NCI-H2081 treated with DMSO at 0.1 percent for 48 hours (cell line): ENCODE measurements at places on chromosomes 2 and 18.

DNA sequence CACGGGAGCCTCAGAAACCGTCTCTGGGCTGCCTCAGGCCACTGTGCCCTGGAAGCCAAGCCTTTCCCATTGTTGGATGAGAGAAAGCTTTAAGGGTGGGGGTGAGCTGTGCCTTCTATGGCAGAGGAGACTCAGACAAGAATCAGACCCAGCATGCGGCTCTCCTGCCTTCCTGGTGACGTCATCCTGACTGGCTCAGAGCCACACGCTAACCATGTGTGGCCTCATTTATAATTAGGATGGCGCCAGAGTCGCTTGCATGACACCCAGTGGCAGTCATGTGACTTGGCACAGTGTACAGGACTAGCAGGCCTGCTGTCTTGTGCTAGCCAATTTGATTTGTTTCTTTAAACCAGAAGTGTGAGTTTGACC, 99.1 kb downstream of the SH3BP4 start:
- peak; percentile 94 for DNase-seq

- no peak for DNase-seq
These were observed 20.8 kb downstream of the GALNT1 start for GRCh38 chr18:35602193-35602820.

GRCh38 chr18:50578651-50579050, 18.8 kb downstream of the MAPK4 start:
- no peak for DNase-seq

DNA sequence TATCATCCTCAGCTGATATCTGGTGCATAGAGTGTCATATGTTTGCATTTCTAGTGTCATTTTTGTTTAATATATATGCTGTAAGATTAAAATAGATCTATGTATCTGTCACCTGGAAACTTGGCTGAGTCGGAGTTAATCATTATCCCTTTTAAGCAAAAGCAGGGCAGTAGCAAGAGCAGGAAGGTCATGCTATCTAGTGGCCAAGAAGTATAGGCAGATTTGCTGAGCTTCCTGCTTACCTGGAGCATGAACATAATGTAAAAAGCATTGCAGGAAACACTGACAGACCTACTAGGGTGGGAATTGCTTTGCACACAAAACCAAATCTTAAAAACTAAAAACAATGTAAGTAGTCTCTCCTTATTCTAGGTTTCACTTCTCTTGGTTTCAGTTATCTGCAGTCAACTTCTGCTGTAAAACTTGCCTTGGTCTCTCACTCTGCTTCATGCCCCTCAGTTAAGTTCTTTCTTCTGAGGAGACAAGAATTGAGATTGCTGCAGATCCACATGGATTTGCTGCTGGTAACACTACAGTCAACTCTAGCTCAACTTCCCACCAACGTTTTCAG, 295.3 kb downstream of the CDH7 start:
- DNase-seq: no peak

DNA sequence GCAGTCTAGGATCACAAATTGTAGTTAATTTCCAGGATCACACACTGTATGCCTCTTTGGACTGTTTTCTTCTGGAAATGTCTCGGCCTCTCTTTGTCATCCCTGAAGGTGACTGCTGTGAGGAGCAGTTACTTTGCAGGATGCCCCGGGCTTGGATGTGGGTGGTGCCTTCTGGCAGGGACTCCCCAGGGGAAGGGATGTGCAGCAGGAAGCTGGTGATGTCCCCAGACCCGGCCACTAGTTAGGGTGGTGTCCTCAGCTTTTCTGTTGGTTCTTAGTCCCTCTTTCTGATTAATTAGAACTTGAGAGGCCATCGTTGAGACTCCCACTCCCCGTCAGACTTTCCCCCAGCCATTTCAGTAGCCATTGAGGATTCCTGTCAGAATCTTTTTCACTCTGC, 286.6 kb upstream of the HDAC4 start:
- DNase-seq: no peak

DNA sequence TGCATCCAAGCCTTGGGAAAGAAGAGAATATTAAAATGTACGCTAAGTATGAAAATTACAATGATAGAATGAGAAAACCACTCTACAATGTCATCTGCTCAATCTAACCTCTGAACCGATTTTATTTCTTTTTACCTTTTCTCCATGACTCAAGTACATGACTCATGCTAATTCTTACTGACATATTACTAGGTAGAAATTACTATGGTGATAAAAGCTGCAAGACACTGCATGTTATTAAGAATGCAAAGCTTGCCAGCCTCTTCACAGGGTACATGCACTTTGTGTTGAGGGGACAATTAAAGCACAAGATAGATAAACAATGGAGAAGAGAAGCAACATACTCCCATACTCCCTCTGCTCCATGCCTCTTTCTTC, 20.7 kb downstream of the SFT2D3 start:
- DNase-seq: no peak

- DNase-seq: no peak
These were observed 99.7 kb upstream of the MGAT4A start for GRCh38 chr2:98830571-98831145.

GRCh38 chr2:25685741-25686140, 12.4 kb upstream of the DTNB start:
- no peak for DNase-seq

DNA sequence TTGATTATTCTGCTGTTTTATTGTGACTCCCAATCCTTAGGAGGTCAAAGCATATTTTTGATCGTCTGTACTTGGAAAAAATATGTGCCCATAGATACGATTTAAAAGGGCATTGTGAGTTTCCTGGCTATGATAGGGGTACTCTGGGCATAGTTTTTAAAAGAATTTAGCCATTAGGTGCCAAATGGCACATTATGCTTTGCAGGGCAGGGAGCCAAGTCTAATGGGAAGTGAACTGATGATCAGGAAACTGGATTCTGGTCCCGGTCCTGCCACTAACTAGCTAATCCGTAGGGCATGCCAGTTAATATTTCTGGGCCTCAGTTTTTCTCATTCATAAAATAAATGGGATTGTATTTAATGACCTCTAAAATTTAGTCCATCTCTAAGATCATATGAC, 189.3 kb downstream of the LTBP1 start:
- no peak for DNase-seq

GRCh38 chr2:23588508-23589201, 203.7 kb downstream of the KLHL29 start:
- no peak for DNase-seq

DNA sequence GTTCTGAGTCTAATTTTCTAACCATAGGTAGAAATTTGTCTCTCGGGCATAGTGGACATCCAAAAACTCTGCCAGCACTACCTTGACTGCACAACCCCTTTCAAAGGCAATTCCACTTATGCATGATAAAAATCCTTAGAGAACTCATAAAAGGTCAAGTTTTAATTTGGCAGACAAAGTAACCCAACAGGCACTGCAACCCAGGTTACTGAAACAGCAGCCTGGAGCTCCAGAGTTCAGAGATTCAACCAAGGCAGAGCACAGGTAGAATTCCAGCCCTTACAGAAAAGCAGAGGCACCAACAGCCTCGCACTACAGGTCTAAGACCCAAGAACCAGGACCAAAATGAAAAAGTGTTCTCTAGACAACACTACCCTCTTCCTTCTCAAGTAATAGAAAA, 1.8 kb downstream of the DTNB start:
- DNase-seq: no peak

DNA sequence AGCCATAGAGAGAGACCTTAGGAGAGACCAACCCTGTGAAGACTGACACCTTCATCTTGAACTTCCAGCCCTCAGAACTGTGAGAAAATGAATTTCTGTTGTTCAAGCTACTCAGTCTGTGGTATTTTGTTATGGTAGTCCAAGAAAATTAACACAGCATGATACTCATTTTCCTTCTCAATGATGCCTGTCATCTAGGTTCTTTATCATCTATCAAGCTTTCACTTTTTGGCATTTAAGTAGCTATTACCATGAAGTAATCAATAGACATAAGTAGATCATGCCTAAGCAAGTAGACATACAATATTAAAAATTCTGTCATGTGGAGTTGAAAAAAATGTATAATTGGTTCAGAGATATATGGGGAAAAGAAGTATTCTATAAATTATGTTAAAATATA, 444.7 kb downstream of the THSD7B start:
- no peak for DNase-seq

DNA sequence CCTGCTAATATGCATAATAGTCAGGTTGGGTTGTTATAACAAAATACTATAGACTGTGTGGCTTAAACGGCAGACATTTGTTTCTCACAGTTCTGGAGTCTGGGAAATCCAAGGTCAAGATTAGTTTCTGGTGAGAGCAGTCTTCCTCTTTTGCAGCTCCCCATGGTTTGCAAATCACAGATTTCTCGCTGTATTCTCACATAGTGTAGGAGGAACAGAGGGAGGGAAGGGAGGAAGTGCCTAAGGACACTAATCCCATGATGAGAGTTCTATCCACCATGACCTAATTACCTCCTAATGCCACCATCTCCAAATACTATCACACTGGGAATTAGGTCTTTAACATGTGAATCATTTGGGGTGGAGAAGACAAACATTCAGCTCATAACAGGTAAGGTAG, 20.1 kb upstream of the PTH2R start:
- no peak for DNase-seq

GRCh38 chr2:105803337-105803736, 58.6 kb downstream of the NCK2 start:
- DNase-seq: no peak

GRCh38 chr2:217825469-217826235, 177.1 kb downstream of the TNS1 start:
- DNase-seq: no peak

GRCh38 chr18:47346016-47346415, 94.6 kb upstream of the SKOR2 start:
- DNase-seq: no peak

GRCh38 chr2:72892506-72893173, 5.4 kb downstream of the SPR start:
- DNase-seq: no peak

DNA sequence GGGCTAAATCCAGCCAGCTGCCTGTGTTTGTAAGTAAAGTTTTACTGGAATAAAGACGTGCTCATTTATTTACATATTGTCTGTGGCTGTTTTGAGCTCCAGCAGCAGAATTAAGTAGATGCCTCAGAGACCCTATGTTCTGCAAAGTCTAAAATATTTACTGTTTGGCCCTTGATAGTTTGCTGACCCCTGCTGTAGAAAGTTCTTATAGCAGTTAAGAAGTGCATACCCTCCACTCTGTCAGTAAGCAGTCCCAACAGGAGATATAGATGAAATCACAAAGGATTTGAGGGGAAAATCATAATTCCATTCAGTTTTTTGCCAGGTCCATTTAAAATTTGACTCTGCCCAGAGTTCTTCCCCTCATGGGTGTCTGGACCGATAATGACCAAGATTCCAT, 50.1 kb upstream of the ITM2C start:
- no peak for DNase-seq

- DNase-seq: no peak
These were observed 8.5 kb downstream of the DSC1 start for GRCh38 chr18:31154181-31154580.

DNA sequence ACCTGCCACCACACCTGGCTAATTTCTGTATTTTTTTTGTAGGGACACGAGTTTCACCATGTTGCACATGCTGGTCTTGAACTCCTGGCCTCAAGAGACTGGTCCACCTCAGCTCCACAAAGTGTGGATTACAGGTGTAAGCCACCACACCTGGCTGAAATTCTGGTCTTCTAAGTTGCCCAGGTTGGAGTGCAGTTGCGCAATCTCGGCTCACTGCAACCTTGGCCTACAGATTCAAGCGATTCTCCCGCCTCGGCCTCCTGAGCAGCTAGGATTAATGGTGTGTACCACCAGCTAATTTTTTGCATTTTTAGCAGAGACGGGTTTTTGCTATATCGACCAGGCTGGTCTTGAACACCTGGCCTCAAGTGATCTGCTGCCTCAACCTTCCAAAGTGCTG, 5.6 kb downstream of the POLR2D start:
- DNase-seq: no peak

- no peak for DNase-seq
These were observed 143.9 kb upstream of the DLX2 start for GRCh38 chr2:172246649-172247048.

DNA sequence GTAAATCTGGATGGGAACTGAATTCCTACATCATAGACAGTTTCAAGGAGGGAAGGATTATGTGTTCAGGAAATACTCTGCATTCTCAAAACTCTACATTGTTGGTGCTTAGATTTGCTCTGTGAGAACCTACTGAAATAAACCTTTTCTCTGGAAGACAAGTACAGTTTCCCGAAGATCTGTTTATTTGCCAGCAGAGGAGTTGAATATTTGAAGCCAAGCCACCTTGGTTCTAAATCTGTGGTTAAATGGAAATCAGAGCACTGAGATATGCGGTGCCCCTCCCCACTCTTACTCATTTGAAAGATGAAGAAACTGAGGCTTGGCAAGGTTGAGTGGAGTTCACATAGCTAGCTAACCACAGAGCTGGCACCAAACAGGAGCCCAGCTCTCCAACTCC, 146.3 kb upstream of the CTAGE1 start:
- no peak for DNase-seq

GRCh38 chr2:173929441-173929840, 35.7 kb downstream of the SP3 start:
- DNase-seq: no peak

DNA sequence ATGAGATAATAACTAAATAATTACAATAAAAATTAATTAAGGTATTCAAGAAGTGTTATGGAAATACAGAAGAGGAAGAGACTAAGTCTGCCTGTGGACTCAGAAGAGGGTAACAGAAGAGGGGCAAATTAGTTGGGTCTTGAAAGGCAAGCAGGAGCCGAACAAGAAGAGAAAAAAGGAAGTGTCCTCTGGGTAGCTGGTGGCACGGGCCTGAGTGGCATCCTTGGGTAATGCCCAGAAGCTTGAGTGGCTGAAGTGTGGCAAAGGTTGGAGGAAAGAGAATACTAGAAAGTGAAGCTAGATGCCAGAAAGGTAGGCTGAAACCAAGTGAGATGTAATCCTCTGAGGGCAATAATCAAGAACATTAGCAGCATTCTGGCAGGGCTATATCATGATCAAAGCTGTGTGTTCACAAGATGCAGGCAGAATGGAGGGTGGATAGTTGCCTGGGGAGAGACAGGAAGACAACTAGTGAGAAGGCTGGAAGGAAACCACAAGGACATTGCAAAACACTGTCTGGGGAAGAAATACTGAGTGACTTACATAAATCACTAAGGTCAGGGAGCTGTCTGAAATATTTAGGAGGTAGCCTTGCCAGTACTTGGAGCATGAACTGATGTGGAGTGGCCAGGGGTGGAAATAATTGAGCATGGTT, 16.2 kb downstream of the DOCK10 start:
- DNase-seq: no peak

DNA sequence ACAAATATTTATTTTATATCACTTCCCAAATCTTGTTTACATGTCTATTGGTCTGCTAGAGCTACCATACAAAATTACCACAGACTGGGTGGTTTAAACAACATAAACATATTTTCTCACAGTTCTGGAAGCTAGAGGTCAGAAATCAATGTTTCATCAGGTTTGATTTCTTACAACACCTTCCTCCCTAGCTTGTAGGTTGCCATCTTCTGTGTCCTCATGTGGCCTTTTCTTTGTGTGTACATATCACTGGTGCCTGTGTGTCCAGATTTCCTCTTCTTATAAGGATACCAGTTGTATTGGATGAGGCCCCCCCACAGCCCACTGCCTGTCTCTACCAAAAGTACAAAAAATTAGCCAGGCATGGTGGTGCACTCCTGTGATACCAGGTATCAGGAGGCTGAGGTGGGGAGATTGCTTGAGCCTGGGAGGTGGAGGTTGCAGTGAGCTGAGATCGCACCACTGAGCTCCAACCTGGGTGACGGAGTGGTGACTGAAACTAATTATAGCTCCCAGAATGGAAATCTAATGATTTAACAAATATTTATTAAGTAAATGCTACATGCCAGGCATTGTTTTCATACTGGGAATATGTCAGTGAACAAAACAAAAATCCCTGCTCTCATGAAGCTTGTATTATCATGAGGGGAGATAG, 13.6 kb downstream of the EML4 start:
- no peak for DNase-seq
